ENCODE measurements at places on chromosomes 4 and X.

- no peak for DNase-seq
Observed at GRCh38 chr4:150098214-150098613, 20.0 kb downstream of the DCLK2 start.

DNA sequence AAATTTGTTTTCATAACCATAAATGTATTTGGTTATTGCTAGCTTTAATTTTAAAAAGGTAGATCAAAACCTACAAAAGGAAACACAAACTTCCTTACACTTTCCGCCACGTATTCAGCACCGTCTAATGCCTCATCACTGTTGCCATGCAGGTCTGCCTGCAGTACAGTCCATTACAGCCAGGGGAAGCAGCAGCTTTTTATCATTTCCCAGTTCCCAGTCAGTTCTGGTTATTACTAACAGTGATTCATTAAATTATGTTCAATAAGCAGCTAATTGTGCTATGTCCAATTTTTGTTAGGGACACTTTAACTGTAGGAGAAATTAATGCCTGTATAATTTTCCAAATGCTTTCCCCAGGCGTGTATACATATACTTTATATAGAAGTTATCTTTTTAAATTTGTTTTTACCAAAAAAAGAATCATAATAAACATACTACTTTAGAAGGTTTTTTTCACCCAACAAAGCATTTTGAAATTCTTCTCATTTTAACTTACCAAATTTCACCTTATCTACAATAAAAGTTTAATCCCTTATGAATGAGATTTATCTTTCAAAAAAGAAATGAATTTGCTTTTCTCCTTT is 93.3 kb downstream of the ANXA3 start:
- peak; percentile 37 for DNase-seq

DNA sequence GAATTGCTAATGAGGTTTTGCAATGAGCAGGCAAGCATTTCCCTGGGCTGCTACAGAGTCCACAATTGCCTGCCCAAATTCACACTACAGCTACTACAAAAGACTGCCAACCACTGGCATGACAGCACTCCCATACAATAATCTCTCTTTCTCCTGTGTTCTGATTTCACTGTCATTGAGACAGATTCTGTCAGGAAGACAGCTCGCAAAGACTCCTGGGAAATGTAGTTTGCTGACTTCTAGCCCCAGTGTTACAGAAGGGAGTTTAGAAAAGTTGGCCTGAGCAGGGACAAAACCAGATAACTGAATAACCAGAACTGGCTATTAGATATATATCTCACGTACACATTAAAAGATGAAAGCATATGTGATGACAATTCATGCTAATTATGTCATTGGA is 1231.3 kb upstream of the PRKX start:
- no peak for DNase-seq

GRCh38 chr4:25013756-25014661 is 16.7 kb downstream of the LGI2 start:
- no peak for DNase-seq

GRCh38 chrX:110286106-110286505 is 31.8 kb downstream of the AMMECR1 start:
- no peak for DNase-seq

GRCh38 chr4:3234171-3235029 is 14.6 kb upstream of the MSANTD1 start:
- DNase-seq = no peak

DNA sequence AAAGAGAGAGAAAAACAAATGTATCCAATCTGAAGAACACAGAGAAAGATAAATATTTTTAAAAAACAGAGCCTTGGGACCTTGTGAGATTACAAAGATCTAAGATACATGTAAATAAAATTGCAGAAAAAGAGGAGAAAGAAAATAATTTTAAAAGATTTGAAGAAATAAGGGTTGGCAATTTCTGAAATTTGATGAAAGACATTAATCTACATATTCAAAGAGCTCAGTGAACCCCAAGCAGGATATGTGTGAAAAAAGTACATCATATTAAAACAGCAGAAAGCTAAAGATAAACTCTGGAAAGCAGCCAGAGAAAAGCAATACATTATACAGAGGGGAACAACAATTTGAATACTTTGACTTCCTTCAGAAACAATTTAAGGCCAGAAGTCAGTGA is 244.7 kb downstream of the ENOX2 start:
- DNase-seq = no peak

- no peak for DNase-seq
Observed at GRCh38 chr4:177485528-177485927, 43.3 kb upstream of the AGA start.

DNA sequence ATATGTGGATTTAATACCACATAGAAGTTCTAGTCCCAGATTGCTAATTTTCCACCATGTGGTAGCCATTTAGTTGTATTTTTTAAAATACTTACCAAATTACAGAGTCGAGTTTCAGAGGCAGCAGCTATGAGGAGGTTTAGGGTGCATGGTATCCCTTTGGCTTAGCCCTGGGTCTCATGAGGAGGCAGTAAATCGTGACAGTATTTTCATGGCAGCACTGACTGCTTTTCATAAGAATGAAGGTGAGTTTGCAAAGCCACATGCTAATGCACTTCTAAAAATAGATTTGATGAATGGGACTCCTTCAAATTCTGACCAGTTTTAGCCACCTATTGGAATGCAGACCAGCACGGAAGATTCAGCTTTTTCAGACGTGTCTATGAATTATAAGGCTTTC is 114.0 kb upstream of the FRG1 start:
- no peak for DNase-seq

DNA sequence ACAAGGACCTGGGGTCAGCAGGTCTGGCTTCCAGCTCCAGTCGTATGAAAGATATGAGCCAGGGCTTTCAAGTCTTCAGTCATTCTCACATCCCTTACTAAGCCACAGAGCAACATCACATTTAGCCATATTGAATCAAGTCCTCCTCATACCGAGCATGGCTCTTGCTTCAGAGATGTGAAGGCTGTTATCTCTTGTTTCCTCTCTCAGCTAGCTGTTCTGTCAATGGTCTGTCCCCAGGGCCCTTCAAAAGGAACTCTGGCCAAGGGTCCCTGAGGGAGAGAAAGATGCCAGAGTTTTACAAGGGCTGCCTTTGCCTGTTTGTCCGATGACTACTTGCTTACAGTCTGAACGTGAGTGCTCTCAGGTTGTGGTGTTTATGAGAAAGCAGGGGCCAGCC is 30.5 kb downstream of the DOCK11 start:
- DNase-seq = no peak

- no peak for DNase-seq
Observed at GRCh38 chr4:20643631-20644030, 56.6 kb upstream of the PACRGL start.

GRCh38 chrX:71118985-71119535 is 664 bp downstream of the MED12 start:
- no peak for DNase-seq

- DNase-seq = no peak
Observed at GRCh38 chr4:3879681-3880614, 113.8 kb downstream of the ADRA2C start.

GRCh38 chr4:7968262-7968896 is 28.7 kb upstream of the AFAP1 start:
- no peak for DNase-seq

DNA sequence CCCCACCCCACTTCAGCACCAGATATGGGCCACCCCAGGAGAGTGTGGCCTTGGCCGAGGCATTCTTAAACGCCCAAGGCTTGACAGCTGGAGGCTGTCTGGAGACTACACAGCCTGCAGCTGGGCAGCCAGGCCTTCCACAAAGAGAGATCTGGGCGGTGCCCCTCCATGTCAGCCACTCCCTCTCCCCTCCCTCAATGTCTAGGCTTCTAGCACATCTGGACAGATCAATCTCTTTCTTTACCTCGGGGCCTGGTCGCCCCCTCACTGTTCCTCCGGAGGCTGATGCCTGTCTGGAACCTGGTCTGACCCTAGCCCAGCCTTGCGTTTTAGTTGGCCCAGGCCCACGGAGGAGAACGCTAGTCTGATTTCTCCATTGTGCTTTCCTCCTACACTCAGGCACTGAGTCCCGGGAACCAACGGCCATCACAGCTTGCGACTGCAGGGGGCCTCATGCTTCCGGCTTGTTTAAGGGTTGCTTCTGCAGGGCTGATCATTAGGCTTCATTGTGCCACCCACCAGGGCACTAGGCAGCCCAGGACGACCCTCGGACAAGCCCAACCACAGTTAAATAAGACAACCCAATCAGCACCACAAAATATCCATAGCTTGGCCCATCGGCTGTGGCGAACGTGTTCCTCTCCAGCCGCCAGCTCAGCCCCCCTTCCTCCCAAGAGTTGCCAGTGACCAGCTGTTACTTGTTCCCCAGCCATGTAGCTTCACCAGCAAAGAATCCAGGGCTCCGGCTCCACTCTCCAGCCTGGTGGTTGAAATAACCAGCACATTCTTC is 200.6 kb downstream of the BCOR start:
- no peak for DNase-seq

GRCh38 chrX:154021131-154021611 is 1.5 kb upstream of the IRAK1 start:
- DNase-seq = no peak

DNA sequence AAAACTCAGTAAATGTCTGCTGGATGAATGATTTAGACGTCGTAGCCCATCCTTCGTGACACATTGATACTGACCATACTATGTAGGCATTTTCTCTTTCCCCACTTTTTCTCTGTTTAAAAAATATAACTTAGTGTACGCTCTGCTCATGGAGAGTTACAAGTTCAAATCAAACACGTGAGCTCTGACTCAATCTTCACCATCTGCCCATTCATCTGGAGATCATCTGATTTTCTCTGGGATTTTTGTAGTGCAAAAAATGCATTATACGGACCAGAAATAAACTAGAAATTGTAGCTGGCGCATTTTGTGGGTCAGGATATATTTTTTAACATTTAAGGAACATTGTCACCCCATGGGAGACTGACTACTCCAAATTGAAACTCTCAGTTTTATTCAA is 124.7 kb upstream of the FAM9B start:
- no peak for DNase-seq

DNA sequence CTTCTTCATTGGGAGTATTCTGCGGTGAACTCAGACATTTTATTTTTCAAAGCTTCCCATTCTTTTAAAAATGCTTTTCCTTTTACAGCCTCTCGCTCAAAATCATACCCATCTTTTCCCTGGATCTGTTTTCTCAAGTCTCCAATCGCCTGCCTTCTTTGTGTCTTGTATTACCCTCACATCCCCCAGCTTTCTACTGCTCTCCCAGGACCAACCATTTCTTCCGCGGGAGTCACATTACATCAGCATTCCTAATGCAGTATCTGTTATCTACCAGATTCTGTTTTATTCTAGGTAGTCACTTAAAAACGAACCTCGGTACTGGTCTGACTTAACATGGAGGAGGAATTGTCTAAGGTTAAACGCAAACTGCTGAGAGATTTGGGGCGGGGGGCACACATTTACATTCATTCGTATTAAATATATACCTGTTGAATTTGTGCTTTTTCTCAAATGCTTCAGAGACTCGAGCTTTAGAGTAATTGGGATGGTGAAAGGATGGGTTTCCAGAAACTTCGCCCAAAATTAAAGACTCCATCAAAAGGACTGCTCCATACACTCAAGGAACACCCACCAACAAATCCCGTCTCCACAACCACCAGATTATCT is 493 bp upstream of the UCHL1 start:
- DNase-seq = no peak

GRCh38 chrX:41127477-41128192 is 42.4 kb downstream of the USP9X start:
- DNase-seq = no peak

DNA sequence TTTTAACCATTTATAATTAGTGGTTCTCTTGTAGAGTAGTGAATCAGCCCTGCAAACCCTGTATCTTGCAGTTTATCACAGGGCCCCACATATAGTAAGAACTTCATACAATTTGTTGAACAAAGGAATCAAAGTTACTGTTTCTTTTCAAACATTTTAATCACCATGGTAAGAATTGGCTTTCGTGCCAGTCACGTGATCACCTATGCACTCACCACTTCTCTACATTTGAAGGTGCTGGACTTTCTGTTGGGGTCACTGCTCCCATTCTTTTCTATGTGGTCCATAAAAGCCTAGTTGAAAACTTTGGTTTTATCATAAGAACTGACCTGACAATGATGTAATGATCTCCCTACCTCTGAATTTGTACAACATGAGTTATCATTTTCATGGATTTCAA is 426.4 kb upstream of the CPEB2 start:
- DNase-seq = no peak

GRCh38 chrX:119084766-119085165 is 12.0 kb downstream of the CT47C1 start:
- no peak for DNase-seq

- DNase-seq = no peak
Observed at GRCh38 chr4:158786121-158786601, 17.3 kb downstream of the FNIP2 start.

GRCh38 chr4:97910005-97910404 is 233.3 kb downstream of the STPG2 start:
- no peak for DNase-seq

- DNase-seq = no peak
Observed at GRCh38 chr4:37359261-37359660, 114.7 kb downstream of the NWD2 start.

- DNase-seq = no peak
Observed at GRCh38 chr4:4386296-4386735, 586 bp upstream of the NSG1 start.

GRCh38 chr4:109665783-109666485 is 37.3 kb downstream of the CASP6 start:
- DNase-seq = no peak

DNA sequence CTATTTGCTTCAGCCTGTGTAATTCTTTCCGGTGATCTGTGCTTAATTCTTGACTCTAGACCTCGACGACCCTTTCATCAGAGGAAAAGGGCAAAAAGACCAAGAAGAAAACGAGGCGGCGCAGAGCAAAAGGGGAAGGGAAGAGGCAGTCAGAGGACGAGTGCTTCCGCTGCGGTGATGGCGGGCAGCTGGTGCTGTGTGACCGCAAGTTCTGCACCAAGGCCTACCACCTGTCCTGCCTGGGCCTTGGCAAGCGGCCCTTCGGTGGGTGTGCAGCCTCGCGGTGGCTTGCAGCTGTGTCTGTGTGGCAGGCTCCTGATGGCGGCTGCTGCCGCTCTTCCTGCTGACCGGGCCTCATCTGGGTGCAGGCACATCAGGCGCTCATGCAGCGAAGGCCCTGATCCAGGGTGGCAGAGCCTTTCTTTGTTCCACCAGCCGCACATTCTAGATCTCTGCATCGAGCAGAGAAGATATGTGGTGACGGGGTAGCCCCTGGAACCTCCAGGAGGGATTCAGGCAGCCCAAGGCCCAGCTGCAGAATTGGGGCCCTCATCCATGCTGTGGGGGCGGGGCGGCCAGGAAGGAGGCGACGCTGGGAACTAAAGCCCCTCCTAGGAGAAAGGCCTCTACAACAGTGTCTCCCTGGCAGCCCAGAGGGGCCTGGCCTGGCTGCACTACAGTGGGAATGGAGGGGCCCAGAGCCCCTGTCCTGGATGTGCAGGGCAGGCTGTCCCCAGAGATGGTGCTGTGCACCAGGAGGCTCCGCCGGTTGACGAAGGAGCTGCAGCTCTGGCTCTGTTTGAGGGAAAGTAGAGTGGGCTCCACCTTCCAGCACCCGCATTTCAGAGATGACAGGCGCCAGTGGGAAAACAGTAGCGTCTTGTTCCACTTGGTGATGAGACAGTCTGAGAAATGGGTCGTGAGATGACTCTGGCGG is 32.1 kb downstream of the NELFA start:
- no peak for DNase-seq

GRCh38 chr4:36914106-36914505 is 330.4 kb upstream of the NWD2 start:
- DNase-seq = no peak

- DNase-seq = no peak
Observed at GRCh38 chr4:149048451-149049143, 606.4 kb upstream of the NR3C2 start.

Measured in stimulated activated CD4-positive, alpha-beta T cell treated with anti-CD3 and anti-CD28 coated beads, Interleukin-12 subunit alpha, Interleukin-12 subunit beta, amount 100 ng/mL, for 48 hours (primary cell).